ENCODE measurements at places on chromosomes 5 and 9. TPM values are rescaled to one million over a fixed set of nuclear protein-coding genes. Genes with fewer than 3 reads are reported as not detected.
A peak's percentile ranks its signal among the peaks of the same experiment; 100 is the strongest.

The POU5F2 gene
- 1.2 TPM for total RNA-seq

The SPACA9 gene
- total RNA-seq = 7.0 TPM

The THBS4 gene
- total RNA-seq = 40.4 TPM

The SPARC gene
- 341 TPM for total RNA-seq

The GPR151 gene
- total RNA-seq = not detected

The KIAA1958 gene
- total RNA-seq = 4.6 TPM

The GABRA6 gene
- total RNA-seq = not detected

DNA sequence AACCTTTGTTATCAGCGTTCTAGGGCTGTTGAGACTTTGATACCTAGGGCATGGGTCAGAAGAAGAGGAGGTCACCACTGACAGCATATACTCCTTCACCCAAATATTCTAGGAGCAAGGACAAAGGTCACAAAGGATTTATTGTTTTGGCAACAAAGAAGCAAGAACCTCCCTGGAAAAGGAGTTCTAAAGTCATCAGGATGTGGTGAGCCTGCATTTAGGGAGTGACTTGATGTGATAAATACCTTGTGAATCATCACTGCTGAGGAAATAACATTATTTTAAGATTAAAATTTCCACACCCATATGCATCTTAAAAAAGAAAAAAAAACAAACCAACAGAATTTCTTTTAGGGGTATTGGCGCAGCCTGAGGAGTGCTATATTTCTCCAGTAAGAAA lies 13.9 kb downstream of the IFNA1 start:
- no peak overlapping the region for H3K4me3 ChIP-seq
- H3K4me1 ChIP-seq = no peaks in the 10 kb centered on the region
- no peaks in the 10 kb centered on the region for H3K27me3 ChIP-seq
- no peak overlapping the region for H3K27ac ChIP-seq

GRCh38 chr5:181167814-181168488 lies 20.6 kb downstream of the OR2V2 start:
- H3K4me1 ChIP-seq = no peaks in the 10 kb centered on the region
- H3K27me3 ChIP-seq = peaks cover 62% of the 10 kb centered on the region
- no peaks in the 10 kb centered on the region for H3K36me3 ChIP-seq
- DNase-seq = no peak

- no peak for DNase-seq
- H3K27me3 ChIP-seq = no peaks in the 10 kb centered on the region
- H3K4me3 ChIP-seq = no peak overlapping the region
- no peaks in the 10 kb centered on the region for H3K4me1 ChIP-seq
- no peaks in the 10 kb centered on the region for H3K36me3 ChIP-seq
These were observed 321.1 kb downstream of the ARRDC3 start for GRCh38 chr5:91061946-91062562.

- no peak overlapping the region for H3K27ac ChIP-seq
- H3K36me3 ChIP-seq = no peaks in the 10 kb centered on the region
- no peak for DNase-seq
- no peak overlapping the region for H3K4me3 ChIP-seq
- no peaks in the 10 kb centered on the region for H3K27me3 ChIP-seq
These were observed 50.0 kb upstream of the ADAMTSL1 start for GRCh38 chr9:18423791-18424531.

DNA sequence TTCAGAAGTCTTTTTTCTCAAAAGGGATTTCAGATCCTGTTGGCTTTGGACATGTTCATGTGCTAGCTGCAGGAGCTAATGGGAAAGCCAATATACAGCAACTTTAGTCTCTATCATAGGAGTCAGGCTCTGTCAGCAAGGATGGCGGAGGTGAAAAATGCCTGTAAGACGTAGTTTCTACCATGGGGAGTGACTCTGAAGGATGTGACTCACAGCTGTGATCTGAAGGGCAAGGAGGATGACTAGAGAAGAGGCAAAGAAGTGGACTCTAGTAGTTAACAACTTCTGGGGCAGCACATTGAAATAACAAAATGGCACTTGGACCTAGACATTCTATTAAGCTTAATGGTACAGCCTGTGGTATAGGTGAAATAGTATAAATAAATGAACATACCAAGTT lies 3.1 kb upstream of the NDUFS4 start:
- no peaks in the 10 kb centered on the region for H3K27me3 ChIP-seq
- no peak for DNase-seq
- H3K27ac ChIP-seq = no peak overlapping the region
- H3K4me1 ChIP-seq = no peaks in the 10 kb centered on the region

GRCh38 chr5:53508125-53508524 lies 27.7 kb downstream of the FST start:
- no peak overlapping the region for H3K27ac ChIP-seq
- H3K36me3 ChIP-seq = no peaks in the 10 kb centered on the region
- H3K4me1 ChIP-seq = no peaks in the 10 kb centered on the region
- H3K27me3 ChIP-seq = no peaks in the 10 kb centered on the region
- no peak for DNase-seq
- no peak overlapping the region for H3K4me3 ChIP-seq

DNA sequence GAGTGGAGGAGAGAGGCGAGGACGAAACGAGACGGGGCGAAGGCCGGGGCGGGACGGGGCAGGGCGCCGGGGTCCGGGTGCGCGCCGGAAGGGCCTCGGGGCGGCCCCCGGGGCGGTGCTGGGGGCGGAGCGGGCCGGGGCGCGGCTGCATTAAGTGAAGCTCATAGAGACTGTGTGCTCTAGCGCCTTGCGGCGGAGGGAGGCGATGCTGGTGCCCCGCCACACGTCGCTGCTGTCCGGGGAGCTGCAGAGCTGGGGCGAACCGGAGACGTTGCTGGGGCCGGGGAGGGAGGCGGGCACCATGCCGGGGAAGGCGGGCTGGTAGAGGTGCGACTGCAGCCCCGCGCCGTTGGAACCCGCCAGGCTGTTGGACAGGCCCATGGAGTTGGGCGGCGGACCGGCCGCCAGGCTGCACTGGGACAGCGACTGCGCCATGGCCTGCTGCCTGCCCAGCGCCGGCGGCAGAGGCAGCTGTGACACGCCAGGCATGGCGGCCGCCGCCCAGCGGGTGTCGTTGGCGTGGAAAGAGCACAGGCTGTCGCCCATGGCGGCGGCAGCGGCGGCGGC lies 8.3 kb downstream of the OTP start:
- DNase-seq = no peak
- no peak overlapping the region for H3K4me3 ChIP-seq
- no peak overlapping the region for H3K27ac ChIP-seq

DNA sequence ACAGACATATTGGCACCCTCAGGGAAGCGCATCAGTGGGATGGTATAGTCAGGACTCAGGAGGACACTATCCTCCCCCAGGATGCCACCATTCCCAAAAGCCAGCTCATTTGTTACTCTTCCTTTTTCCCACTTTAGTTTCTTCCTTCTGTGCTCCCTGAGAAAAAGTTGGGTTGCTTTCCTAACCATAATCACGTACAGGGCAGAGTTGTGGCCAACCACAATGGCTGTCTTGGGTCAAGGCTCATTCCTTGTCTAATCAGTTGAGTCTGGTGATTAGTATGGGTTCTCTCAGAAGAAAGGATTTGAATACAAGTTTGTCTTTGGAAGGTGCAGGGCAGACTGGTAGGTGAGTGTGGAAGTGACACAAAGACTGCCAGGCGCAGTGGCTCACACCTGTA lies 26.6 kb upstream of the ATP6V1G1 start:
- H3K27me3 ChIP-seq = no peaks in the 10 kb centered on the region
- H3K36me3 ChIP-seq = no peaks in the 10 kb centered on the region
- DNase-seq = no peak
- no peaks in the 10 kb centered on the region for H3K4me1 ChIP-seq
- H3K4me3 ChIP-seq = no peak overlapping the region
- no peak overlapping the region for H3K27ac ChIP-seq

DNA sequence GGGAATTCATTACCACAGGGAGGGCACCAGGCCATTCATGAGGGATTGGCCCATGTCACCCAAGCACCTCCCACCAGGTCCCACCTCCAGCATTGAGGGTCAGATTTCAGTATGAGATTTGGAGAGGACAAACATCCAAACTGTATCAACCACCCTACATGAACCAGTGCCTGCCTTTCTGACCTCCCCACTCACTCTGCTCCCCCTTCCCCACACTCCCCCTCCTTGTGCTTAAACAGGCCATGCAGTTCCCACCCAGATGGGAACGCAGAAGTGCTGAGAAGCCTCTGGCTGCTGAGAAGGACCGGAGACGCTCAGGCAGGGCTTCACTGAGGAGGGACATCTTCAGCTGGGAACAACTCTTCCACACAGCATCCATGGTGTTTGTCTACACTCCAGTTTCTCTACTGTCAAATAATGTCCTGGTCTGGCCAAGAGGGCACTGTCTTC lies 30.0 kb upstream of the ADAMTS2 start:
- no peak for DNase-seq
- H3K27ac ChIP-seq = no peak overlapping the region
- H3K4me1 ChIP-seq = no peaks in the 10 kb centered on the region
- no peaks in the 10 kb centered on the region for H3K27me3 ChIP-seq
- H3K36me3 ChIP-seq = no peaks in the 10 kb centered on the region
- no peak overlapping the region for H3K4me3 ChIP-seq

- DNase-seq = no peak
- H3K36me3 ChIP-seq = no peaks in the 10 kb centered on the region
- H3K27ac ChIP-seq = peak overlapping the region; percentile 66
These were observed 75.9 kb downstream of the LMNB1 start for GRCh38 chr5:126852841-126853271.

DNA sequence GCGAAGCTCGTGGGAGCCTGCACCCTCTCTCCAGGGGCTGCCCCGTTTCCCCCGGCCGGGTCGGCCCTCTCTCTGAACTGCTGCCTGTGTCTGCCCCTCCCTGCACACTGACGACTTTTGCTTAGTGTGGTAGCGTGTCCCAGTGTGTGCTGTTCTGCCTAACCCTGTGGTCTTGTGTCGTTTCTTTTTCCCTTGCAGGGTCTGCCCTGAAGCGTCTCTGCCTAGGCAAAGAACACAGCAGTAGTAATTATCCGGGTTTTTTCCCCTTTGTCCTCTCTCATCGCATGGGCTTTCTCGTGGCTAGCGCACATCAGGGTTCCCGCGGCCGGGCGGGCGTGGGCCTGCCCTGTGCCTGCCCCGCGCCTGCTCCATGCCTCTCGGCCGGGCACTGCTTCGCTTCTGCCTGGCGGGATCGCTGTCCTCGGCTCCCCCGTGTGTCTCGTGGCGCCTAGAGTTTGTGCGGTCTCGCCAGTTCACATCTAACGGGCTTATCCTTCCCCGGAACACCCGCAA lies 122.7 kb downstream of the WNK2 start:
- H3K36me3 ChIP-seq = no peaks in the 10 kb centered on the region
- no peak for DNase-seq
- no peak overlapping the region for H3K4me3 ChIP-seq
- H3K4me1 ChIP-seq = no peaks in the 10 kb centered on the region
- no peaks in the 10 kb centered on the region for H3K27me3 ChIP-seq

DNA sequence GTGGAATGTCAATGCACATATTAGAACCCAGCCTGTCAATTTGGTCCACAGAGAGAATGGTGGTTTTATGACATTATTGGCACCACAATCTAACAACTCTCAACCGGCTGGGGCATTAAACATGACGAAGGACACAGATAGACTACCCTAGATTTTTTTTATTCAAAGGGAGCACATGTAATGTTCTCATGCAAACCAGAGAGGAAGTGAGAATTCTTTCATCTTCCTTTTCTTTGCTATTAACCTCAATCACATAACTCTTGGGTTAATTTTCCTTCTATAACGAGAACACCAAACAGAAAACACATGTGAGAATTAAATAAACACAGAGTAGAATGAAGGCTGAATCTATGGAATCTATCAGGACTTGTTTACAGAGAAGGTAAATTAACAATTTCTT lies 94.9 kb upstream of the TNC start:
- H3K4me3 ChIP-seq = no peak overlapping the region
- peaks cover 7% of the 10 kb centered on the region for H3K4me1 ChIP-seq
- no peak overlapping the region for H3K27ac ChIP-seq
- H3K27me3 ChIP-seq = no peaks in the 10 kb centered on the region

DNA sequence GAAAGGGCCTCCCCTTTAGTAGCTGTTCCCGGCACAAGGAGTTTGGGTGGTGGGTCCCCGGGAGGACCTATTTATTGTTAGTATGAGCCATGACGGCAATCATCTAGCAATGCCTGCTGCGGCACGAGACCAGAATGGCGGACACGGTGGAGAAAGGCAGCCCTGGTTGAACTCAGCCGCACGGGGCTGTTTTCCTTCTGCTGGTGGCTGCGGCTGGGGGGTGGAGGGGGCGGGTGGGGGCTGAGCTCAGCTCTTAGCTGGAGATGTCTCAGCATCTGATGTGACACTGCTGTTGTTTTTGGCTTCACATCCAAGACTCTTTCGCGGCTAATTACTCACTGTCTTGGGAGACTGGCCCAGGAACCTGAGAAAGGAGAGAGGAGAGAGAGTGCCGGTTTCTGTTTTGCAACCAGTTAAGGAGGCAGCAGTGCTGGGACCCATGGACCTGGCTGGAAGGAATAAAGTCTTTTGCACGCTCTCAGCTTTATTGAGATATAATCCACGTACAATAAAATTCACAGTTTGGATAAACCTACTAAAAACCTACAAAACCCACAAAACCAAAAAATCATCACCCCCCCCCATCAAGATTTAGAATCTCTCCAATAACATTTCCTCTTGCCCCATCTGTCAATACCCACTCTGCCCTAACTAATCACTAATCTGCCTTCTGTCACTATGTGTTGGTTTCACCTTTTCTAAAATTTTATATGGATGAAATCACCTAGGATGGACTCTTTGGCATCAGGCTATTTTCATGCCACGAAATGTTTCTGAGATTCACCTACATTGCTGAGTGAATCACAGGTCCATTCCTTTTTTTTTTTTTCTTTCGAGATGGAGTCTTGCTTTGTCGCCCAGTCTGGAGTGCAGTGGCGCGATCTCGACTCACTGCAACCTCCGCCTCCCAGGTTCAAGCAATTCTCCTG lies 81.8 kb upstream of the NEURL1B start:
- peak; percentile 86 for DNase-seq
- no peaks in the 10 kb centered on the region for H3K36me3 ChIP-seq
- no peaks in the 10 kb centered on the region for H3K27me3 ChIP-seq

GRCh38 chr9:5515261-5515650 lies 4.9 kb downstream of the PDCD1LG2 start:
- H3K27ac ChIP-seq = no peak overlapping the region
- H3K27me3 ChIP-seq = no peaks in the 10 kb centered on the region
- no peaks in the 10 kb centered on the region for H3K36me3 ChIP-seq
- no peak overlapping the region for H3K4me3 ChIP-seq
- no peak for DNase-seq

- H3K36me3 ChIP-seq = no peaks in the 10 kb centered on the region
- DNase-seq = no peak
- H3K4me3 ChIP-seq = no peak overlapping the region
- H3K27ac ChIP-seq = no peak overlapping the region
These were observed 160.4 kb downstream of the RGS3 start for GRCh38 chr9:113623851-113624485.

DNA sequence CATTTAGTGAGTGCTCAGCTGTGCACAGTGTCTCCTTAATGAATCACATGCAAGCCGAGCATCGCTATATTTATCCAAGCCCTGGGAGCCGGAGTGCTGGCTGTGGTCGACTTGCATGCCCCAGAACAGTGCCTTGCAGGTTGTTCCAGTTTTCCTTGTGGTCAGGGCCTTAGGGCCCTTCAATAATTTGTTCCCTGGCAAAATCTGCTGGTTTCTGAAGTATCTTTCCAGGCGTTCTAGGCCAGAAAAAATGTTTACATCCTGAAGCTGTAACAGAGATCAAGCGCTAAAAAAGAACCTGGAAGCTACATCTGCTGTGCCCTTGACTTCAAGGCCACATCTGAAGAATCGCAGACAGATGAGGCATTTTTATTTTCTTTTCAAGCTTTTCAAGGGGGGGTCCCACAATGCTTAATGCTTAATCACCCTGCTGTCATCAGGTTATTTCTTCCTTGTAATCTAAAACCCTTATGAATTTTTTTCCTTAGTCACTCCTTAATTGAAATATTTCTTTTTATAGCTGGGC lies 105.8 kb downstream of the DOCK2 start:
- no peaks in the 10 kb centered on the region for H3K36me3 ChIP-seq
- no peaks in the 10 kb centered on the region for H3K27me3 ChIP-seq
- DNase-seq = no peak
- H3K27ac ChIP-seq = no peak overlapping the region
- no peaks in the 10 kb centered on the region for H3K4me1 ChIP-seq
- H3K4me3 ChIP-seq = no peak overlapping the region
